Stimulated activated CD4-positive, alpha-beta T cell treated with anti-CD3 and anti-CD28 coated beads, Interleukin-15, amount 100 ng/mL, for 24 hours (primary cell): ENCODE measurements at places on chromosomes 7 and 10.

DNA sequence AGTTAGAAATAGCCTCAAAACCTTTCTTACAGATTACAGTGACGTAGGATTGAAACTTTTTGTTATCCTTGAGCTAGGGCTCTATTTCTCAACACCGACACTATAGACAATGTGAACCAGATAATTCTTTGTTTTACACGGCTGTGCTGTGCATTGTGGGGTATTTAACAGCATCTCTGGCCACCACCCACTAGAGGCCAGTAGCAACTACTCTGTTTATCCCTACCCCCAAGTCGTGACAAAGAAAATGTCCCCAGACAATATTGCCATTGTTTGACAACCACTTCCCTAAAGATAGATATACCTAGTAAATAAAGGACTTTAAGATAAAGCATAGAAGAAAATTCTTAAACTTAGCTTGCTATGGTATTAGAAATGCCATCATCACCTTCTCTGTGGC is 359.6 kb downstream of the ARL4A start:
- no peak for DNase-seq

DNA sequence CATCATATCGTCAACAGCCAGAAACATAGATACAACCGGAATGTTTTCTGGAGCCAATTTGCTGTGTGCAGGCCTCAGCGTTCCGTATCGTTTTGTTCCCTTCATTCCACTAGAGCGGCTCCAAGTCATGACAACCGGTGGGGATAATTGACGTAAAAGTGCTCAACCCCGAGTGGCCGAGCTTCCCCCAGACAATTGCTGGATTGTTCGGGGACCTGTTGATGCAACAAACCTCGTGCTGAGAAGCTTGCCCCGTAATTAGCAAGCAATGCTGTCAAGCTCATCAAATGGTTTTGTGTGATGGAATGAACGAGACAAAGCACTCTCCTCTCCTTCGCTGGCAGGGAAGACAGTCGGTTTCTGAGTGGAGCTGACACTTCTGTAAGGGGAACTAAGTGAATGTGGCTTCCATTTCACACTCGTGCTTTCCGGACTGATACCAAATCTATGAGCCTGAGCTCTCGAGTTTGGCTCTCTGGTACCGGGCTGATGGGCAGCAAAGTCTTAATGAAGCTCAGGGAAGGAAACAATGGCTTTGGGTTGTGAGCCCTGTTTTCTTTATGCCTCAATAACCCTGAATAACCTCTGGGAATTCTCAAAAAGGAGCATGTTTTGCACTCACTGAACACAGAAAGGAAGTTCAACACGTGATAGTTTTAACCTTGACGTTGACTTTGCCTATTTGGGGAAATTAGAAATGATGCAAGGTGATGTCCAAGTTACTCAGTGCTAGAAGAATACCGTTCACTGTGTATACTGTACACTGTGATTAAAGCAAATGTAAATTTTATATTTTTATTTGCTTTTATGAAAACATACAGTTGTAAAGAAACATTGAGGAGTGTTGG is 220.5 kb downstream of the BAMBI start:
- no peak for DNase-seq

GRCh38 chr10:118966076-118966849 is 63.3 kb upstream of the NANOS1 start:
- no peak for DNase-seq

- DNase-seq, result no peak
These were observed 99.9 kb downstream of the PRKAG2 start for GRCh38 chr7:151776876-151777494.

DNA sequence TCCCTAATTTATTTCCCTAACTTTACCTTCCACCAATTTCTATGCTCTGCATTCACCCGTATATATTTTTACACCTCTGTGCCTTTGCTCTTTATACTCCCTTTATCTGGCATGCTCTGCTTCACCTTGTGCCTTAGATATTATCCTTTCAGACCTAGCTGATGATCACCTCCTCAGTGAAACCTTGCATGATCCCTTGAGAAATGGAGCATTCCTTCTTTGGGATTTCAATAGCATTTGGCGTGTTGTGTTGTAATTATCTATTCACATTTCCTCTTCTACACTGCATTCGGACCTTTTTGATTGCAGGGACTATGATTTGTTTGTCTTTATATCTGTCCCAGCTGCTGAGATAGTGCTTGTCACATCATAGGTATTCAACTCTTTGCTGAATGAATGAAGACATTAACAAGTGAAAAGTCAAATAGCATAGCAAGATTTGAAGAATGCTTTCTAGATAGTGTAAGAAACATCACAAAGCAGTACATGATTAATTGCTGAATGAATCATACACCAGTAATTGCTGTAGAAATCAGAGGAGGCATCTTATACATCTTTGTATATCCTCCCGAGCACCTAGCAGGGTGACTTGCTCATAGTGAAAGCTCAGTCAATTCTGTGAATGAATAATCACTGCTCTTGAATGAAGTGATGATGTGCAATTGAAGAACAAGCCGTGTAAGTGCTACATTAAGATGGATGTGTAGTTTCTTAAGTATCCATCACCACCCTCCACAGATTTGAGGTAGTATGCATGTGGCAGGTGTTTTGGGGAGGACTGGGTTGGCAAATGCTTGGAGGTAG is 2.0 kb upstream of the TM9SF3 start:
- peak; percentile 47 for DNase-seq

DNA sequence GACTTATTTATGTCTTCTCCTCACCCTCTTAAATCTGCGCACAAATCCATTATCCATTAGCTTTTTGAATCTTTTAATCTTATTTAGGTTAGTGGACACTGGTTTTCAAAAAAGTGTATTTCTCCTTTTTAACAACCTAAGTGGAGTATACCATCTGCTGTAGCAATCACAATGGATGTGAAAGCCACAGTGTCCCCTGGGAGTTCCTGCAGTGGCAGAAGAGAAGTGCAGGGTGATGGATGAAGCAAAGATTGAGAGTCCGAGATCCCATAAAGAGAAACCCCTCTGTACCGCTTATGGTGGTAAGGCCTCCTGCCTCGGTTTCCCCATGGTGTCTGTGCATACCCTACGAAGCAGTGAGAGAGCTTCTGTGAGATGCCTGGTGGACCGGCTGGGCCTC is 236.4 kb downstream of the COBL start:
- no peak for DNase-seq

- DNase-seq, result no peak
These were observed 247.9 kb upstream of the PTN start for GRCh38 chr7:137591421-137591837.

DNA sequence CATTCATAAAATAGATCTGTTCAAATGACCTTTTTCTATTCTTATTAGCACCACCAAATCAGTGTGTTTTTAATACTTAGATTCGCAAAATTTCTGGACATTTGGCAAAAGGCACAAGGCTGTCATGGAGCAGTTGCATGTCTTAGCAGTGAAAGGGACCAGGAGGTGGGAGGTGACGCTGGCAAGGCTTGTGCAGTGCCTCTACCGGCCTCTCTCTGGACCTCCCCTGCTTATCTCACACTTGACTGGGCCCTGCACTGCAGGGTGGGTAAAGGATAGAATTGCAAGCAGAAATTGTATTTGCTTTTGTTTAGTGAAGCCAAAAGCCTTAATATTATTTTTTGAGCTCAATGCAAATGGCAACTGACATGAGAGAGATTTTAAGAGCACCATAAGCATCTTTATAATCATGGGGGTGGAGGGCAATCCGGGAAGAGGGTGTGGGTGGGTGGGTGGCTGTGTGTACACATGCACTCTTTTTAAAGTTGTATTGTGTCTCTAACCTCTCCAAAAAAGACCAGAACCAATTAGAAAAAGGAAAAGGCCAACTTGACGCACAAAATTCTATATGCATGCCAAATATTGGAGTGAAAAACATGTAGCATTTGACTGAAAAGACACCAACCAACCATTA is 106.3 kb downstream of the WNT2 start:
- no peak for DNase-seq

DNA sequence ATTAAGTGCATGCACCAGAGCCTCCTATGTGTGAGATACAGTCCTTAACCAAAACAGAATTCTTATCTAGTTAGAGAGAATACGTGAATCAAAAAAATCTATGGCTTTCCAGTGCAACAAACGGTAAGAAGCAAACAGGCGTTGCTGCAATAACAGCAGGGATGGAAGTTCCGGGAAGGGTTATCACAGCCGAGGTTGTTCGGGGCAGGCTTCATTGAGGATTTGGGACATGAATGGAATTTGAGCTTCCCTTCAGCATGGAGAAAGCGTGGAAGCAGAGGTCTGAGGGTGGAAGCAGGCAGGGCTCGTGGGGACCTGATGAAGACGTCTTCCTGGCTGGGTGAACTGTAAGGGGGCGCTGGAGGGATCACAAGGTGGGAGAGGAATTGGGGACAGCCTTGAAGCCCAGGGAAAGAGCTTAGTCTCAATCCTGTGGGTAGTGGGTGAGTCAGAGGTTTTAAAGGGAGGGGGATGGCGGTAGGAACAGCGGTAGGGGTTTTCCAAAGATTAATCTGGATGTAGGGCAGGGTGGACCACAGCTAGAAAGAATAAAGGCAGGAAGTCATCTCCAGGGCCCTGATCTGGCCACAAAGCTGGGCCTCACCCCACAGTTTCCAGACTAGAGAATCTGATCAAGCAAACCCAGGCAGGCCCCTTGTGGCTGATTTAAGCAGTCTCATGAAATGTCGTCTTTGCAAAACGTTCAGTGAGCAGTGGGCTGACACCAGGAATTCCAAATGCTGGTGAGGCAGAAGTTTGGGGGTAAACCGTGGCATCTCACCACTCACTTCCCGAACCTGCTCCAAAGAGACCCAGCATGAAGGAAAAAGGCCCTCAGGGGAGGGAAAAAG is 65.1 kb downstream of the CALML3 start:
- DNase-seq, result no peak

GRCh38 chr10:24579906-24580305 is 143.8 kb downstream of the ARHGAP21 start:
- DNase-seq, result no peak

DNA sequence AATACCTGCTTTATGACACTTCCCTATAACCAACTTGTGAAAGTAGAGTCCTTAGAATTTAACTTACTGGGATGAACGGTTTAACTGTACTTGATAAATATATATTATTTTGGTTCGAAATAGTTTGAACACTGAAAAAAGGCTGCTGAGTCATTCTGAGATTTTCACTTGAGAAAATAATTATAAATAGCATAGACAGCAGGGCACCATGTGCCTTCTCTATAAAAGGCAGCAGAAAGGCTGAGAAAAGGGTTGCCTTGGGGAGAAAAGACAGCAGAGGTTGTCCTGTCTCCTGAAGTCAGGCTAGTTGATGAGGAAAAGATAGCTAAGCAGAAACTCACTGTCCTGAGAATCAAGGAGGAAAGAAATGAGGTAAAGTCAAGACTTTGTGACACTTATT is 92.4 kb downstream of the CTTNBP2 start:
- DNase-seq, result no peak

DNA sequence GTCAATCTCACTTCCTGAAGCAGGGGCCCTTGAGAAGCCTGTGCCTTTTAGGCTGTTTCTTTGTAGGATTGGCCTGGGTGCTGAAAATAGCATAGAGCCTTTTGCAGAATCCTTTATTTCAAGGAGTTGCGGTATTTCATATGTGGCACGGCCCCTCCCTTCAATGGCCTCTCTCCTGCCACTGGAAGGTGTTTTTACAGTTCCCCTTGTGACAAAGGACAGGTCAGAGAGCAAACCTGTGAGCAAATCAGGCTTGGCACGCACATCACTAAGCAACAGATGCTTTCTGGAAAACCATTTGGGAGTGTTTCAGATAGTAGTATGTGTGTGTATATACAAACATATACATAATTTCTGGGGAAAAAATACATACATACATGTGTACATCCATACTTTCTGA is 388.6 kb upstream of the C7orf33 start:
- no peak for DNase-seq

- no peak for DNase-seq
These were observed 70.2 kb downstream of the AHCYL2 start for GRCh38 chr7:129295015-129295423.

DNA sequence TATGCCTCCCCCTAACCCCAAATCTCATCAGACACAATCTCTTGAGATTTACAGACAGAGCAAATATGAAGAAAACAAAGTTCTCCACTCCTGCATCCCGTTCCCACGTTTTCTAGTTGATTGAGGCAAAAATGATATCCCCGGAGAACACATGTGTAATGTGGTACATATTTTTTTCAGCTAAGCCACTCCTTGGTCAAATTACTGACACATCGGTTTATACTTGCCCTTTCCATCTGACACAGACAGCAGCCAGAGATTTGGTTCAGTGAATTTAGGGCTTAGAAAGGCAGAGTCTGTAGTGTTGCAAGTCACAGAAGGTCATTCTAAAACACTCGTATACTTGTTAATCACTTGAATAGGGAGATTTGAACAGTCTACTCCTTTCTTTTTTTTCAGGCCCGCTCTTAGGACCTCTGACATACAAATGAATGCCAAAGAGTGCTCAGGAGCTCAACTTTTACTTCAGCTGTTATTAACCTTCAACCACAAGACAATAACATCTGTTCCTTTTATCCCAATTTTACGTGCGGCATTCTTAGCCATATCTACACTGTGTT is 1.8 kb upstream of the DDX50 start:
- DNase-seq, result no peak

DNA sequence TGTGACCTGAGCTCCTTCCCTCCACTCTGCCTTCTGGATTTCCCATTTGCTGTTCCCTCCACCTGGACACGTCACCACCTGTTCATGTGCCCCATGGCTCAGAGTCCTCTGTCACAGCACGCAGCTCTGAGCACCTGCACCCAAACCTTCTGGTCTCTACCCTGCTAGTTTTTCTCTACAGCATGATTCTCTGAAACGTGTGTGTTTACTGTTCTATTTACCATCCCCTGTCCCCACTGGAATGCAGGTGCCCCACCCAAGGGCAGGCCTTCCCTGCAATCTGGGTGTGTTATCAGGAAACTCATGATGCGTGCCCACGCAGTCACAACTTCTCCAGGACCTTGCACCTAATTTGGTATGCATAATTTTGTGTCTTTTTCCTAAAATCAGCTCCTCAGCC is 284.4 kb upstream of the IGFBP3 start:
- no peak for DNase-seq
